ENCODE measurements at places on chromosomes 16 and 17.

- no peak for DNase-seq
Observed at GRCh38 chr16:65426484-65426883, 304.6 kb upstream of the CDH11 start.

GRCh38 chr16:67115639-67116038, 5.9 kb downstream of the PHAF1 start:
- no peak for DNase-seq

DNA sequence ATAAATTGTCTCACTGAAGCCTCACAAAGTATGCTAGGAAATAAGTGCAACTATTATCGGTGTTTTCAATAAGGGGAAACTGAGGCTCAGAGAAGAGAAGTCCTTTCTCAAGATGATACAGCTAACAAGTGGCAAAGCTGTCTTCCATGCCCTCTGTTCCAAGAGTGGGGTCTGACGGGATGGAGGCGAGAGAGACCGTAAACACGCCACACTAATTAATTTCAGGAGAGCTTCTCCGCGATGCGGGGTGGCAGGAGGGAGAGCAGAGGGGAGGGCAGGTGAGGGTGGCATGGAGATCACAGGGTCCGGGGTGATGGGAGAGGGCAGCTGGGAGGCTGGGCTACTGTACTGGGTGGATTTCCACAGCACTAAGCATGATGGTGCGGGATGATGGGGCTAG, 80.3 kb downstream of the MYH11 start:
- no peak for DNase-seq

DNA sequence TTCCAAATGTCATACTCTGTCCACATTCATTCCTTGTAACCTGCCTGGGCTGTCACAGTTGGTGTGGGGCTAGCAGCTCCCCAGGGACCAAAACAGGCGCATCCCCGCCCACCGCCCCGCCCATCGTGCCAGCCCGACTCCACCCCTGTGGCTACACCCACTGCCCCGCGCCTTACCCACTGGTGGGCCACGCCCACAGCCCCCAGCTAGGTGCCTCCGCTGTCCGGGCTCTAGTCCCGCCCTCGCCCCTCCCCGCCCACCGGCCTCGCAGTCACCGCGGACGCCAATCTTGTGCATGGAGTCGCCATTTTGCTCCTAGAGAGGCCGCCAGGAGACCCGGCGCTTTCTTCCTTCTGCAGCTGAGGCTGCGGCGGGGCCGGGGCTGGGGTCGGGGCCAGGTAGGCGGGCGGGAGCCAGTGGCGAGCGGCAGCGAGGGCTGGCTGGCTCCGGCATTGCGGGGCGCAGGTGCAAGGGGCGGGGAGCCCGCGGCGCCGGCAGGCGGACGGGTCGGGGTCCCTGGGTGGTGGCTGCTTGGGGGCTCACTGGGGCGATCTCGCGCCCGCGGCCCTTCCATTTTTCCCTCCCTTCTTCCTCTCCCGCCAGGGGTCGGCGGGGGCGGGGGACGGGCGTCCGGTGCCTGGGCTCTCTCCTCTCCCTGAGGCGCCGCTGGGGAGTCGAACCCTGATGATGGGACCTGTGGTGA, at the start of gene PRPSAP2:
TSS of gene PRPSAP2 (plus strand) at position 268 of the 703 bp plus-strand sequence. CDS start 7,703 bp downstream, outside the sequence.
- DNase-seq: peak; percentile 95

- DNase-seq: no peak
Observed at GRCh38 chr16:74922150-74923138, 62.5 kb downstream of the WDR59 start.

DNA sequence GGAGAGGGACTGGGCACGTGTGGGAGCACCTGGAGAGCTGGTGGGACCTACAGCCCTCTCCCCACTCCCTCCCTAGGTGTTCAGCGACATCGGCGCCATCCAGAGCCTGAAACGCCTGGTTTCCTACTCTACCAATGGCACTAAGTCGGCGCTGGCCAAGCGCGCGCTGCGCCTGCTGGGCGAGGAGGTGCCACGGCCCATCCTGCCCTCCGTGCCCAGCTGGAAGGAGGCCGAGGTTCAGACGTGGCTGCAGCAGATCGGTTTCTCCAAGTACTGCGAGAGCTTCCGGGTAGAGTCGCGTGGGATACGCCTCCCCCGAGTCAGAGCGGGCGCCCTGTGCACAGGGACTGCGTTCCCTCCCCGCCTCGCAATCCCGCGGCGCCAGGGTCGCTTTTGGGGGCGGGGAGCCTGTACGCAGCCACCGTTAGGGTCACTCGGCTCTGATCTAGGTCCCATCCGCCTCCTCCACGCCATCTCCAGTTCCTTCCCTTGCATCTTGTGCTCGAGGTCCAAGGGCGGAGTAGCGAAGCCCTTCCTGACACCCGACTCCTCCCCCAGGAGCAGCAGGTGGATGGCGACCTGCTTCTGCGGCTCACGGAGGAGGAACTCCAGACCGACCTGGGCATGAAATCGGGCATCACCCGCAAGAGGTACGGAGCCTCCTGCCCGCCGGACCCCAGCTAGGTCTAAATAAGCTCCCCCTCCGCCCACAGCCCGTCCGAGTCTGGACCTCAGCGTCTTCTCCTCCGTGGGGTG, 13.0 kb downstream of the SARM1 start:
- DNase-seq: no peak

Data from dermis microvascular lymphatic vessel endothelial cell (primary cell).